Endothelial cell of umbilical vein (primary cell): ENCODE measurements at places on chromosomes 16 and 17. TPM values are rescaled to one million over a fixed set of nuclear protein-coding genes. Genes with fewer than 3 reads are reported as not detected.
A peak's percentile ranks its signal among the peaks of the same experiment; 100 is the strongest.

- DNase-seq: peak; percentile 29
Observed at GRCh38 chr16:67966549-67967182, 1.8 kb downstream of the SLC12A4 start.

GRCh38 chr16:57590654-57591085, 37.8 kb upstream of the ADGRG1 start:
- peak; percentile 35 for DNase-seq

DNA sequence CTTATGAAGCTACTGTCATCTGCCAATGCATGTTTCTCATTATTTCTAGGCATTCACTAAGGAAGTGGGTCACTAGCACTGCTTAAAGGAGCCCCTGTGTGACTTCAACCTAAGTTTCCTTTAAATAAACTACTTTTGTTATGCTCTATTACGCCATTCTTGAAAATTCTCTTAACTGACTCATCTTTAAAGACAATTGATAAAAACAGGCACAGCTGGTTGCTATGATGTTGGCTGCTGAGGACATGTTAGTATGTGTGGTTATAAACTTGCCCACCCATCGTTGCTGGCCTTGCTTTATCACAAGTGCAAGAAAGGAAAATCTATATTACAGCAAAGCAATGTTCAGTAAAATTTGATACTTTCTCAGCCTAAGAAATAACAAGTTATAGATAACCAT, 75.8 kb upstream of the CNTNAP4 start:
- DNase-seq: no peak

MED9 gene
- total RNA-seq: 13.6 and 15.1 TPM in 2 replicates

DNA sequence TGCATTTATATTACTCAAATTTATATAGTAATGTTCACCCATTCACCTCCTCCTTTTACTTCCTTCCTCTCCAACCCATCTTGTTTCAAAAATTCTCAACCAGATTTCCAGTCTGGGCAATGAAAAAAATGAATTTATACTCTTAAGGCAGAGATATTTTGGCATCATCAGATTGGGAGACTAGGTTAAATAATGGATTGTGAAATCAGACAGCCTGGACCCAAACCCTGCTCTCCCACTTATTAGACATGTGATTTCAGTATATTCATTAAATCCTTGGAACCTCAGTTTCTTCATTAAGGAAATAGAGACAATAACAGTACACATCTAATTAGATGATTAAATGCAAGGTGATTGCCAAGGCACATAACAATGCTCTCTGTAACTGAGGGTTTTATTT, 7.8 kb downstream of the ACSM1 start:
- no peak for DNase-seq

DNA sequence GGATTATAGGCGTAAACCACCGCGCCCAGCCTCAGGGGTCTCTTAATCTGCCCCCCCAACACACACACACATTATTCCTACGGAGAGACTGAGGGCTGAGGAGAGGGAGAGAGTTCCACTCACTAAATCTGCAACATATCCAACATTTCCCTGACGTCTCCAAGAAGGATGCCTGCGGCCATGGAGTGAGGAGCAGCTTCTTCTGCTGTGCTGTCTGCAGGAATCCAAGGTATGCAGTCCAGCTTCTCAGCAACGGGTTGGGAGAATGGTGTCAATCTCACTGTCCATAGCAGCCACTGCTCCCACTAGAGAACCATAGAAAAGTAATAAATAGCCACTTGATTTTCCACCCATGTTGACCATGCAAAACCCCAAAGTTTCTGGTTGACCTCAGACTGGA, 5.1 kb upstream of the PLXDC1 start:
- DNase-seq: no peak

GRCh38 chr16:8376430-8376829, 213.9 kb downstream of the TMEM114 start:
- no peak for DNase-seq

- DNase-seq: no peak
Observed at GRCh38 chr17:63362115-63362514, 84.0 kb downstream of the CYB561 start.

GRCh38 chr16:53219371-53219770, 164.6 kb downstream of the CHD9 start:
- no peak for DNase-seq

DNA sequence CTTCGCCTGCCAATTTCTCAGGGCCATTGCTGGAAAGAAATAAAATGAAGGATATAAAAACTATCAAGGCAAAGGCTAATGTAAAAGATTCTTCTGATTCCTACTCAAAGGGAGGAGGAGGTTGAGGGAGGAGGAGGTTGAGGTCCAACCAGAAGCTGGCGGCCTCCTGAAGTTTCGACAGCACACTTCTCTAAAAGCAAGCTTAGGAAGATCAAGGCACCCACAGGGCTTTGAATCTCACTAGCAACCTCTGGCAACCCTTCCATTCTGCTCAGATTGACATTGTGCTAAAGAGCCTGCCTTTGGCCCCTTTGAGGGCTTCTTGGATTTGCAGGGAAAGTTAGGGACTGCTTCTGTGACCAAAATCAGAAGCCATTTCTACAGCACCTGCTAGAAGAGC, 81.5 kb upstream of the TNRC6C start:
- no peak for DNase-seq

DNA sequence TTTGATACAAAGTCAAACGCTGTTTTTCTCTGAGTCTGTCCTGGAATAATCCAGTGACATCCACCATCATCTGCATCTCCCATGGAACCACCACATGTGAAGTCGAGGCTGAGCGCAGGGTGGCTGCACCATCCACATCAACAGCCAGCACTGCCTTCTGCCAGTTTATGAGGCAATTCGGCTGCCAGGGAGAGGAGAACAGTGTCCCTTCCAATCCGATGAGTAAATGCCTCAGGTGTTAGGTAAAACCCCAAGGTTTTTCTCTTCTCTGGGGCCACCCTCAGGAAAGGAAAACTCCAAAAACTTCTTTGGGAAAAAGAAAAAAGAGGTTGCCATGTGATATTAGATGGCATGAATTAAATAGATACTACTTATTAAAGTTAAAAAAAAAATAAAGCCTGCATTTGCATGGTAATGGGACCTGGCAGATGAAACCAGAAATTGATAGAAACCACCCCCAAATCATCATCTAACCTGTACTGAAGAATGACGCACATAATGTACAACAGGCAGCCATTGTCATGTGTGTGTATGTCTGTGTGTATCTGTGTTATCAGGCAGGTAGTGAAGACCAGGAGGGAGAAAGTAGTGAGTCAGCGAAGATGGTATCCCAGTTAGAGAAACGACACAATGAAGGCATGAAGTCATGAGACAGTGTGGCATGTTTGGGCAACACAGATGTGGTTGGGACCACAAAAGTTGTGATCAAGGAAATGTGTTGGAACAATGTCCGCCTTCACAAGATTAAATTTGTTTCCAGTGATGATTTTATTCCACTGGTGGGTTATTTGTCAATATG, 478.7 kb downstream of the CDH13 start:
- DNase-seq: no peak

DNA sequence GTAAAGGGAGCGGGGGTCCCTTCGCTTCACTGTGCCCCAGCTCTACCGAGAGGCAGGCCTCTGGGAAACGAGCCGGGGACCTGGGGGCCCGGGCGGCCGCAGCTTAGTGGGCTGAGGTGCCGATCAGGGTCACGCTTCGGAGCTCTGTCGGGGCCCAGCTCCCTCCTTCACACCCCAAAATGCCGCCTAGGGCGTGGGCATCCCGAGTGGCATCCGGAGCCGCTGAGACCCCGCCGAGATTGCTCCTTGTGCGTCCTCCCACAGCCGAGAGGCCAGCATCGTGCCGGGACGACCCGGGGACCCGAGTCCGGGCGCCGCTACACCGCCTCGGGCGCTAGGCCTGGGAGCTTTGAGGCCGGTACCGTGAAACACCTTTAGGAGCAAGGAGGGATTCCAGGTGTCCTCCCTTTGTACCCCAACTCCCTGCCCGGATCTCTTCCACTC, 1.3 kb downstream of the SALL1 start:
- no peak for DNase-seq

GRCh38 chr17:2068519-2069051, 13.7 kb downstream of the HIC1 start:
- peak; percentile 64 for DNase-seq

GRCh38 chr17:73650140-73650539, 5.9 kb upstream of the SDK2 start:
- no peak for DNase-seq

DNA sequence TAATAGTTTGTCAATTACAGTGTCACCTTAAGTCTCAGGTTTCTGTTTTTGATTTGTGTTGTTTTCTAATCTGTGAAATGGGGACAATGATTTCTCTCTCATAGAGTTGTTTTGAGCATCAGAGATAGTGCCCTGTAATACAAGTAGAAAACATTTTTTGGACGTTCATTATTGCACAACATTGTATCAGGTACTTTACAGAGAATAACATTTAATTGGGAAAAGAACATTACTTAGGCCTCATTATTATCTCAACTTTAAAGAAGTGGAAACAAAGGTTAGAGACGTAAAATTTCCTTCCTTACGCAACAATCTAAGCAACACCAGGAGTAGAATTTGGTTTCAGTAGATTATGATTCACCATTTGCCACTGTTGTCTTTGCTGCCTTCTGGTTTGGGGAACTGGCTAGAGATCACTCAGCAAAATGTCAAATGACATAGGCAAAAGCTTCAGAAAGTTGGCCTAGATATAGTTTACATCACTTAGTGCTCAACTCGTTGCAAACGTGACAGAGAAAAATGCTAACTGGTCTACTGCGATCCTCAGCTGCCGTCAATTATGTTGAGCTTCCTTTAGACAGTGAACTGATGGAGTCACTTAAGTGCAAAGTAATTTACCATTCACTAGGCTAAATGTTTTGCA, 1026.8 kb downstream of the CDH11 start:
- DNase-seq: no peak

DNA sequence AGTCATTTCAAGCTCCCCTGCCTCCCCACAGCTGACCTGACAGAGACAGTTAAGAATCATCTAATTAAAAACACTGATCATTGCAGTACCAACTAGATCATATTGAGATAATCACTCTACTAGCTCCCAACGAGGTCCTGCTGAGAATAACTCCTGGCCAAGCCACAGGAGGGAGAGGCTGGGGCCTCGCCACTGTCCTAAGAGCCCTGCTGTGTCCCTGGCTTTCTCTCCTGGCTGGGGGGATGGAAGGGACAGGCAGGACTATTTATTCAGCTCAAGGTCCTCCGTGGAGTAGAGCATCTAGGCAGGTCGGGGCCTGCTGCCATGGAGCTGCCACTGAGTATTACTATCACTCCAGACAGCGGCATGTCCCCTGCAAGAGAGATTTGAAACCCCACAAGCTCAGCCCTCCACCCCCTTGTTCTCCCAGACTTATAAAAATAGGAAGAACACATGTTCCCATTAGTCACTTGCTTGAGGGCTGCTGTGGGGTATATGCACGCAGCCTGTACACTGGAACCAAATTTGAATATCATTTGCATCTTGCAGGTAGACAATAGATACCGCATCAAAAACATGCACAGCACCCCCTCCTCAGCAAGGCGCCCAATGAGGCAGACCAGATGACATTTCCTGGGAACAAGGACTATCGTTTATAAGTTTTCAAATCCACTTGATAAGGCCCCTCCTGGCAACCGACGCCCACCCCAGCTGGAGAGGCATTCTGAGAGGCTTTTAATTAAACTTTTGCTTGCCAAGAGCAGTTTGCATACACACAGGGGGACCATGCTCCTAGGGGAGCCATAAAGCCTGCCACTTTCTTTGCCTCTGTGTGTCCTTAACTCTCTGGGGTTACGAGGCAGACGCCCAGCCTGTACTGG, 385.2 kb upstream of the ZFHX3 start:
- no peak for DNase-seq

DNA sequence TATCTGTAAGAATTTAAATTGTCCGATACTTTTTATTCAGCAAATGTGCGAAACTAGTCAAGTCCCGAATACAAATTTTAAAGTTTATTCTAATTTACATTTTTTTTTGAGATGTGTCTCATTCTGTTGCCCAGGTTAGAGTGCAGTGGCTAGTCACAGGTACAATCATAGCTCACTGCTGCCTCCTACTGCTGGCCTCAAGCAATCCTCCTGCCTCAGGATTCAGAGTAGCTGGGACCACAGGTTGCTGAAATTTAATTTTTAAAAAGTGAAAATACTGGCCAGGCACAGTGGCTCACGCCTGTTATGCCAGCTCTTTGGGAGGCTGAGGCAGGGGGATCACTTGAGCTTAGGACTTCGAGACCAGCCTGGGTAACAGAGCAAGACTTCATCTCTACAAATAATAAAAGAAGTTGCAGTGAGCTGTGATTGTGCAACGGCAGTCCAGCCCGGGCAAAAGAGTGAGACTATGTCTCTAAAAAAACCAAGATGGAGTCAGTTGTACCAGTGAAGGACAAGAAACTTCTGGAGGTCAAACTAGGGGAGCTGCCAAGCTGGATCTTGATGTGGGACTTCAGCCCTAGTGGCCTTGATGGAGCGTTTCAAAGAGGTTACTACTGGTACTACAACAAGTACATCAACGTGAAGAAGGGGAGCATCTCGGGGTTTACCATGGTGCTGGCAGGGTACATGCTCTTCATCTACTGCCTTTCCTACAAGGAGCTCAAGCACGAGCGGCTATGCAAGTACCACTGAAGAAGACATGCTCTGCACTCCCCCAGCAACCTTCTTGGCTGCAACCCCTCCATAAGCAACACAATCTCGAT, 5.6 kb downstream of the POLG2 start:
- DNase-seq: peak; percentile 58

PDK2 gene
- total RNA-seq: 17.4 and 21.3 TPM in 2 replicates

DNA sequence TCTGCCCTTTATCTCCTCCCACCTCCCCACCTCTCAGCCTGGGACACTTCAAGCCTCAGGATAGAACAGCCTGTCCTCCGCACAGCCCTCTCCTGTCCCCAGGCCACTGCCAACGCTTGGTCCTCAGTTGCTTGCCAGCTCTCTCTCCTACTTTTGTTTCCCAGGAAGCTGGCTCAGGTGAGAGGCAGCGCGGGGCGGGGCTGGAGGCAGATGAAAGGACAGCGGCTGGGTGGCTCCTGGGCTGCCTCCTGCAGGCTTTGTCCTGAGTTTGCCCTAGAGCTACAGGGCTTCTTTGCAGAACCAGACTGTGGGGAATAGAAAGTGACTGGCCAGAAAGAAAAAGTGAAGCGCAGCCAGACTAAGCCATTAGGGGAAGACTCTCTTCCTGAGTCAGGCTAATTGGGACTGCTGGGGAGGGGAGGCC, 48.2 kb upstream of the CDC42EP4 start:
- DNase-seq: no peak

- DNase-seq: peak; percentile 84
Observed at GRCh38 chr17:27986805-27987684, 55.4 kb upstream of the NLK start.

GRCh38 chr17:38464723-38465390, 36.6 kb downstream of the ARHGAP23 start:
- peak; percentile 81 for DNase-seq

DNA sequence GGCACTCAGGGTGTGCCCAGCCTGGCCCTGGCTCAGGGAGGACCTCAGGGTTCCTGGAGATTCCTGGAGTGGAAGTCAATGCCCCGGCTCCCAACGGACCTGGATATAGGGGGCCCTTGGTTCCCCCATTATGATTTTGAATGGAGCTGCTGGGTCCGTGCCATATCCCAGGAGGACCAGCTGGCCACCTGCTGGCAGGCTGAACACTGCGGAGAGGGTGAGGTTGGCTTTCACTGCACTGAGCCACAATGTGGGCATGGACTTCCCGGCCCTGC, 23.6 kb downstream of the USP6 start:
- no peak for DNase-seq

SYNGR3 gene
- total RNA-seq: 0.81 and 0.95 TPM in 2 replicates
